ENCODE measurements at places on chromosomes 6 and 20.

GRCh38 chr6:14406614-14407331, 289.2 kb downstream of the CD83 start:
- no peak for DNase-seq

DNA sequence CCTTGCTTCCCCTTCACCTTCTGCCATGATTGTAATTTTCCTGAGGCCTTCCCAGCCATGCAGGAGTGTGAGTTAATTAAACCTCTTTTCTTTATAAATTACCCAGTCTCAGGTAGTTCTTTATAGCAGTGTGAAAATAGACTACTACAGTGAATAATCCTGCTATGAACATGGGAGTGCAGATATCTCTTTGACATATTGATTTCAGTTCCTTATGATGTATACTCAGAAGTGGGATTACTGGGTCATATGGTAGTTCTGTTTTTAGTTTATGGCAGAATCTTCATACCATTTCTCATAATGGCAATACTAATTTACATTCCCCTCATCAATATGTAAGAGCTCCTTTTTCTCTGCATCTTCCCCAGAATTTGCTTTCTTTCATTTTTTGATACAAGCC, 26.0 kb downstream of the PACRG start:
- no peak for DNase-seq

DNA sequence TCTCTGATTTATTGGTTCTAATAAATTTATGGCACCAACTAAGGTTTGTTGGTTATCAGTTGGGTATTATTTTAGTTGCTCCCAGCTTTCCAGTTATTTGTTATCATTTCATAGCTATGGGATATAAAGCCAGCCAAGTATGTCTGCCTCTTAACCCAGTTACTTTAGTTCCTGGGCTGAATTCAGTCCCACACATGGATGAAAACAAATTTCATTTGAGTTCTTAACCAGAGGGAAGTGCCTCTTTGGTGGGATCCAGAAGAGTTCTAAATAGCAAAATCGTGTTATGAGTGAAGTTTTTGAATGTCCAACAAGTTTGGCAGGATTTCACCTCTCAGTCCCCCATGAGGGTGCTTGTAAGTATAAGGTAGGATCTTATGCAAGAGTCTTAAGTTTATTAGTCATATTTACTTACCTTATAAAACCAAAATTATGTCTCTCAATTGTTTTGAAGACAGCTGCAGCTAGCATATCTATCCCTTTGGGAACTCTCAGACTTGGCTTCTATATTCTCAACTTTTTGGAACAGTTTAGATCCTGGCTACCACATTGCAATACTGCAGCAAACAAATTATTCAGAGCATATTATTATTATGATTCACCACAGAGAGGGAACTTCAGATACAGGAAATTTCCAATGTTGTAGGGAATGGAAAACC, 683.6 kb downstream of the BCKDHB start:
- DNase-seq, result no peak

- no peak for DNase-seq
Observed at GRCh38 chr6:14844411-14844810, 401.5 kb upstream of the JARID2 start.

DNA sequence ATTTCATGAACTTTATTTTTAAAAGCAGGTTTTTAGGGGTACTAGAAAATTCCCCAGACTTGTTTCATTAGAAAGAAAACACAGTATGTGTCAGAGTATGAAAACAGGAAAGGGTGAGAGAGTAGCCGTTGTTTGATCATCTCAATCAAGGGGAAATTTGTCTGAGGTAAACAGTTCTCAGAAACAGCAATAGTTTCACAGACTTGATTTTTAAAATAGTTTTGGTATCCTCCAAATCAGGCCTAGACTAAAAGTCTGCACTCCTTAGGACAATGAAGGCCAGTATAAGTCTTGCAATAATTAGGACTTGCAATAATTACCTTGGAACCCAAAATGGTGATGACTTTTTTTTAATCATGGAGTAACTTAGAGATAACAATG, 176.6 kb upstream of the TAB2 start:
- no peak for DNase-seq

All from renal pelvis (tissue), 12 donors.